ENCODE measurements at places on chromosomes 4 and X. TPM values are rescaled to one million over a fixed set of nuclear protein-coding genes. Genes with fewer than 3 reads are reported as not detected.

Gene RAI2
- total RNA-seq = not detected

Gene CSN1S1
- not detected for total RNA-seq

Gene EFHC2
- not detected for total RNA-seq

Gene BEX2
- total RNA-seq = 101 TPM

Gene UGT2B7
- not detected for total RNA-seq

Gene TMPRSS11B
- total RNA-seq = not detected

Gene ANKRD50
- 6.0 TPM for total RNA-seq

Gene RRH
- total RNA-seq = not detected

Data from G401 (cell line).